ENCODE measurements at places on chromosomes 2 and 18. TPM values are rescaled to one million over a fixed set of nuclear protein-coding genes. Genes with fewer than 3 reads are reported as not detected.
A peak's percentile ranks its signal among the peaks of the same experiment; 100 is the strongest.

- DNase-seq, result no peak
- no peaks in the 10 kb centered on the region for H3K36me3 ChIP-seq
- peak overlapping the region; percentile 32 for H3K4me3 ChIP-seq
- H3K4me1 ChIP-seq, result peaks cover 5% of the 10 kb centered on the region
- H3K27me3 ChIP-seq, result no peaks in the 10 kb centered on the region
Observed at GRCh38 chr18:48136051-48136826, 205.8 kb upstream of the SMAD2 start.

PLCD4 gene
- 1.5 TPM for total RNA-seq

ABCB11 gene
- not detected for total RNA-seq

LIMS3 gene
- total RNA-seq, result 1.7 TPM

DNA sequence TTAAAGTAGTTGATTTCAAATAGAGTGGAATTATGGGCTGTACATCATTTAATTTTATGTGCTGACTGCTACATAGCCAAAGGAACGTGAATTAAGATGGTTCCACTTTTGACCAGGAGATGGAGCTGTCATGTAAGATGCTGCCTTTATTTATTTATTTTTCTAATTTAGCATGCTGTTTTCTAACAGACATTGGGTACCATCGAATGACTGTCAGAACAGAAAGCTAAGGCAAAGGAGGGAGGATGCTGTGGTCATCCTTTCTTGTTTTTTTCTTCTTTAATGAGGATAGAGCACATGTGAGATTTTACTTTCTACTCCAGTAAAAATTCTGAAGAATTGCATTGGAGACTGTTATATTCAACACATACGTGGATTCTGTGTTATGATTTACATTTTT, at the start of gene SCN2A:
TSS of gene SCN2A (plus strand) at position 185 of the 400 bp plus-strand sequence. CDS start 56,410 bp downstream, outside the sequence.
- no peak within 1 kb of the TSS for H3K27ac ChIP-seq
- no peaks in the 10 kb centered on the region for H3K27me3 ChIP-seq
- H3K36me3 ChIP-seq, result no peaks in the 10 kb centered on the region
- DNase-seq, result no peak
- no peaks in the 10 kb centered on the region for H3K4me1 ChIP-seq

- no peaks in the 10 kb centered on the region for H3K27me3 ChIP-seq
- H3K36me3 ChIP-seq, result no peaks in the 10 kb centered on the region
- H3K4me1 ChIP-seq, result no peaks in the 10 kb centered on the region
- H3K4me3 ChIP-seq, result no peak overlapping the region
Observed at GRCh38 chr2:239580199-239580527, 179.3 kb upstream of the HDAC4 start.

GRCh38 chr2:230777721-230778120, 65.1 kb downstream of the CAB39 start:
- H3K4me3 ChIP-seq, result no peak overlapping the region
- DNase-seq, result no peak
- no peaks in the 10 kb centered on the region for H3K36me3 ChIP-seq

IGFBP2 gene
- total RNA-seq, result 24.8 TPM

- H3K27ac ChIP-seq, result no peak overlapping the region
- peak overlapping the region; percentile 59 for H3K4me3 ChIP-seq
- H3K27me3 ChIP-seq, result peaks cover 25% of the 10 kb centered on the region
- H3K36me3 ChIP-seq, result no peaks in the 10 kb centered on the region
- H3K4me1 ChIP-seq, result no peaks in the 10 kb centered on the region
Observed at GRCh38 chr18:32769586-32770053, 3.2 kb downstream of the KLHL14 start.

DNA sequence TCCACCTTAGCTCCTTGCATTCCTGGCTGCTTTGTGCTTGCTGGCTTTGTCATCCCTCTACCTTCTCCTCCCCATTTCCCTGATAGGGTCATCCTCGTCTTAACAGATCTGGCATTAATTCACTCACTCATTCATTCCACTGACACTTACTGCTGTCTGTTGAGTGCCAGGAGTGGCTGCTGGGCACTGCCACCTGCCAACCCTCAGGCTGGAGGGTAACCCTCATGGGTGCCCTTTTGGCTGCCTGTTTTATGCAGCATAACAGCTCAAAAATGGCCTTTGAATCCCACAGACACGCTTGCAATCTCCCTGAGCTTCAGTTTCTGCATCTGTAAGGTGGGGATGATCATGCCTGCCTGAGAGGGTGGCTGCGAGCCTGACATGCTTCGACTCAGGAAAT, 25.2 kb downstream of the FHOD3 start:
- H3K4me1 ChIP-seq, result no peaks in the 10 kb centered on the region
- no peaks in the 10 kb centered on the region for H3K36me3 ChIP-seq
- no peaks in the 10 kb centered on the region for H3K27me3 ChIP-seq
- H3K27ac ChIP-seq, result no peak overlapping the region

SOCS6 gene
- total RNA-seq, result 39.8 TPM

GRCh38 chr2:109086743-109087020, 42.3 kb upstream of the SH3RF3 start:
- no peak for DNase-seq
- no peaks in the 10 kb centered on the region for H3K36me3 ChIP-seq
- no peak overlapping the region for H3K4me3 ChIP-seq
- H3K27me3 ChIP-seq, result no peaks in the 10 kb centered on the region

GRCh38 chr2:75311993-75312392, 112.7 kb upstream of the TACR1 start:
- DNase-seq, result peak; percentile 58
- no peaks in the 10 kb centered on the region for H3K4me1 ChIP-seq
- H3K36me3 ChIP-seq, result no peaks in the 10 kb centered on the region
- H3K27ac ChIP-seq, result no peak overlapping the region
- H3K27me3 ChIP-seq, result no peaks in the 10 kb centered on the region
- no peak overlapping the region for H3K4me3 ChIP-seq

GRCh38 chr18:41391616-41392595, 563.1 kb upstream of the PIK3C3 start:
- no peaks in the 10 kb centered on the region for H3K27me3 ChIP-seq
- no peaks in the 10 kb centered on the region for H3K36me3 ChIP-seq
- no peak for DNase-seq
- H3K4me1 ChIP-seq, result no peaks in the 10 kb centered on the region
- no peak overlapping the region for H3K4me3 ChIP-seq

TLX2 gene
- 1.7 TPM for total RNA-seq

DUSP2 gene
- total RNA-seq, result 5.6 TPM

EN1 gene
- total RNA-seq, result not detected

DNA sequence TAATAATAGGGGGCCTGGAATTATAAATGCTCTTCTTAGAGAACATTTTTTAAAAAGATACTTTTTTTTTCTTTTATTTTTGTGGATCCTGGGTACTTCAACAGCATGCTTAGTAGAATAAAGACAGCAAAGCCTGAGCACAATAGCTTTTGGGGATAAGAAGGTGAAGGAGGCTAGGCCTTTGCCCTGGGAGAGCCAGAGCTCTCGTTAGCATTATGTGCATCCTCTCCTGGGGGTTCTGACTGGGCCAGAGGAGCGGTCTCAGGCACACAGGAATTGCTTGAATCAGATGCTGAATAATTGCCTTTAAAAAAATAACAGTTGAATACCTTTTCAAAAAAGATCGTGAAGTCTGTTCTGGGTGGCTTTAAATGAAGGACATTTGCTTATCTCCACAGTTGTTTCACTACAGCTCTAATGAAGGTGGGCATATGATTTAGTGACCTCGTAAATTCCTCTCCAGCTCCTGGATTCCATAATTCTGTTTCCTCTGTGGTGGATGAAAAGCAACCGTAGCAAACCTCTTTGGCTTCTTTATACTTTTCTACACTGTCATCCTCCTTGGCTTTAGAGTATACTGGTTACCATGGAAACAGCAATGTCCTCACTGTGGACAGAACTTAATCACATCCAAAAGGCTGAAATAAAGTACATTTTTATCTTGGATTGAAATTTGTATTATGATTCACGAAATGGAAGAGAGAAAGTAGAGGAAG, 133.8 kb downstream of the MAIP1 start:
- no peak overlapping the region for H3K4me3 ChIP-seq
- H3K27ac ChIP-seq, result no peak overlapping the region
- H3K36me3 ChIP-seq, result no peaks in the 10 kb centered on the region
- H3K27me3 ChIP-seq, result no peaks in the 10 kb centered on the region

DNA sequence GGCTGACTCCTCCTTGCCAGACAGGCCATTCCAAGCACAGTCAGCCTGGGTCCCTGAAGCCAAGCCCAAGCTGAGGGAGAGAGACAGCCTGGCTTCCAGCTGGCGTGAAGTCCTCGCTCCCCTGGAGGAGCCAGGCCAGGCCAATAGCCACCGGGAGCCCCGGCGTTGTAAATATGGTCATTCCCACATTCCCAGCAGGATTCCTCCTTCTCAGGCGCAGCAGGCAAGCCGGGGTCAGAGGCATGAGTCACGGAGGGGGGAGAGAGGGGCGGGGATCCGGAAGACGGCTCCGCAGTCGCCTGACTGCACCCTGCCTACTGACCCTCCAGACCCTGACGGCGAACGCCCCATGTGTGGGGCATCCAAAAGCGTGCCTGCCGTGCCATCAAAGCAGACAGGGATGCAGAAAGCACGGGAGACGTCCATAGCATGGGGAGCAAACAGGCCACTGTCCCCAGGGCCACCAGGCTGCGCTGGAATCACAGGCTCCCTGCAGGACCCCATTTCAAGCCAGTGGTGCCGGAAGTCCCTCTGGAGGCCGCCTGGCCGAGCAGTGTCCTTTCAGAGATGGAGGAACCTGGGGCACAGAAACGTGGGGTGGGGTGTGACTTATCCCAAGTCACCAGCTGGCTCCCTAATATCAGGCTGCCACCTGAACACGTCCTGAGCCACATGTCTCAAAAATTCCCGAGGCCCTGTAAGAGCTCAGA, 48.2 kb downstream of the TWIST2 start:
- H3K36me3 ChIP-seq, result no peaks in the 10 kb centered on the region
- no peaks in the 10 kb centered on the region for H3K4me1 ChIP-seq
- DNase-seq, result no peak
- H3K27me3 ChIP-seq, result no peaks in the 10 kb centered on the region
- H3K27ac ChIP-seq, result peak overlapping the region; percentile 31
- H3K4me3 ChIP-seq, result no peak overlapping the region

Data from Peyer's patch (tissue), 4 donors.